ENCODE measurements at places on chromosomes 6 and 20.

GRCh38 chr6:138971601-138972000 lies 16.5 kb downstream of the REPS1 start:
- DNase-seq: no peak

DNA sequence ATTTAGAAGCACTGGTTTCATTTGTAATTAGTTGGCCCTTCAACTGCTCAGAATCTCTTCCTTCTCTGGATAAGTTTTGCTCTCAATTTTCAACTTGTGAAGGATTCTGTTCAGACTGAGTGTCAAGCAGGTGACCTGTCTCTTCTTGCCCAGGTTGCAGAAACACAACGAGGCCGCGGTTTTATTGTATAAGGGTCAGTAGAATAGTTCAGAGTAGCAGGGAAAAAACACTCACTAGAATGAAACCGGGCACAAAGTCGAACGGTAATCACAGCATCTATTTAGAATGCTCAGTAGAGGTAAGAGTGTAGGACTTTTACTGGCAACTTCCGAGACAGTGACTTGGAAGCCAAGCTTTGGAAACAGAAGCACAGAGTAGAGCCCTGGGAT lies 17.9 kb upstream of the GFOD1 start:
- DNase-seq: no peak

DNA sequence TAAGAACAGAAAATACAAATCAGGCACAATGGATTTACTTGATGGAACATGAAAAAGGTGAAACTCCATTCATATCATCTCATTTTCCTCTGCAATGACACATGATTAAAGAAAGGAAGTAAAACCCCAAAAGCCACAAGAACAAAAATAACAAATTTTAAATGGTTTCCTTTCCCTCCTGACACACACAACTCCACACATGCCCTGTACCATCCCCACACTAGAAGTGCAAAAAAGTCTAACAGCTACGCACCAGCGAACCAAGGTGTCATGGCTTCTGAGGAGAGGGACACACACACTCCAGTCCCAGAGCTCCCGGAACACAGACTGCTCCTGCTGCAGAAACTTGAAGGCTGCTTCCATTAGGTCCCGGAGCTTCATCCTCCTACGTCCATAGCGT lies 25.3 kb downstream of the MDN1 start:
- no peak for DNase-seq

DNA sequence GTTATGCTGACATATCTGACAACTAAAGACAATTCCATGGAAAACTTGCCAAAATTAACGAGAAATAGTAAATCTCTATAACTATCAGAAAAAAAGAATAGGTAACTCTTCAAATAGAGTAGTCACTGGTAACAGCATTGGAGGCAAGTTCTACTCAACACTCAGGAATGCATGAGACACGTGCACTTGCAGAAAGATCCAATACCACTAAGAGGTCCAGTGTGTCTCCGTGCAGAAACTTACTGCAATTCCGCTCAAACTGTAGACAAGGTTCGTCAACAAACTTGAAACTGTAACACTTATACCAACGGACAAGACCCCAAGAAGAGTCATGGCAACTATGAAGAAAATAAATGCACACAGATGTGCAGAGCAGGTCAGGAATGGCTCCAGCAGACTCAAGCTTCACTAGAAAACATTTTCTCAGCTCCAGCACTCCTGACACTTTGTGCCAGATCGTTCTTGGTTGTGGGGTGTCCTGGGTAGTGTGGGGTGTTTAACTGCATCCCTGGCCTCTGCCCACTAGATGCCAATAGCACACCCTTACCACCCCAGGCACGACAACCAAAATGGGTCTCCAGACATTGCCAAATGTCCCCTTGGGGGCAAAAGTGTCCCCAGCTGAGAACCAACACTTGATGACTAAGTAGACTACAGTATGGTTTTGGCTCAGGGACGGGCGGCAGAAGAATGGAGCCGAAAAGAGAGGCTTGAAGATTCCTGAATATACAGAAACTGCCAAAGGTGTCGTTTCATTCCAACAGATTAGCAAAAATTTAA lies 134.8 kb downstream of the DTNBP1 start:
- no peak for DNase-seq

DNA sequence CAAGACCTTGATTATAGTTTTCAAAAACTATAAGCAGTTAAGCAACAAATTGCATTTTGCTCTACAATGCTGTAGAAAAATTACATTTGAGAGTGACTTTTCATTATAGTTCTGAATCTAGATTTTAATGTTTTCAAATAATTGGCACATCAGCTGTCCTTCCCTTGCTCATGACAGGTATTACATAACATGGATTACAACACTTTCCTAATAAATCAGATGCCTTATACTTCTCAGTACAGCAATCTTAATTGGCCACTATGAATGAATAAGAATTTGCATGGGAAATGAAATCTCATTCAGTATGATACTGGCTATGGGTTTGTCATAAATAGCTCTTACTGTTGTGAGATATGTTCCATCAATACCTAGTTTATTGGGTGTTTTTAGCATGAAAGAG lies 29.9 kb downstream of the HSF2 start:
- DNase-seq: no peak

GRCh38 chr20:59771506-59772372 lies 161.7 kb downstream of the SYCP2 start:
- DNase-seq: no peak

- no peak for DNase-seq
Measured at GRCh38 chr20:35907017-35907701, 47.1 kb downstream of the SCAND1 start.

GRCh38 chr6:84220809-84221409 lies 6.5 kb downstream of the CEP162 start:
- DNase-seq: no peak

DNA sequence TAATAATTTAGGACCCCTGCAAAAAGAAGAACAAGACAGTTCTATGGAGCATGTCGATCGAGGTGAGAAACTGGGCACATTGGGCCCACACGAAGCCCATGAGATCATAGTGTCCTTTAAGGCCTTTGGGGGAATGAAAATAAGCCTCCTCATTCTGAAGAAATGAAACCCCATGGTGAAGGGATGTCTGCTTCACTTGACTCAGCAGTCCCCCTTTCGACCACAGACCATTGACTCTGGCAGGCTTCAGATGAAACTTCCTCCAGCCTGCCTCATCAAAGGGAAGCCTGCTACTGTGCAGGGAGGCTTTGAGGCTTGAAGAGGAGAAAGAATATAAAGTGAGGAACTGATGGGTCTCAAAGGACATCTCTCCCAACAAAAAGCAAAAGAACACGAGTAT lies 144.2 kb upstream of the FBXL4 start:
- peak; percentile 13 for DNase-seq

DNA sequence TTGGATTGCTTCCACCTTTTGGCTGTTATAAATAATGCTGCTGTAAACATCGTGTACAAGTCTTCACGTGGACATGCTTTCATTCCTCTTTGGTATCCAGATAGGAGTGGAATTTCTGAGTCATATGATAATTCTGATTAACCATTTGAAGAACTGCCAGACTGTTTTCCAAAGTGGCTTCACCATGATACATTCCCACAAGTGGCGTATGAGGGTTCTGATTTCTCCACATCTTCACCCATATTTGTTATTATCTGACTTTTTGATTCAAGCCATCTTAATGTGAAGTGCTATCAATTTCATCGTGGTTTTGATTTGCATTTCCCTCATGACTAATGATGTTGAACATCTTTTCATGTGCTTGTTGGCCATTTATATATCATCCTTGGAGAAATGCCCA lies 2.9 kb upstream of the SNRPB start:
- DNase-seq: no peak

- no peak for DNase-seq
Measured at GRCh38 chr20:50142812-50143211, 10.7 kb downstream of the PEDS1 start.

DNA sequence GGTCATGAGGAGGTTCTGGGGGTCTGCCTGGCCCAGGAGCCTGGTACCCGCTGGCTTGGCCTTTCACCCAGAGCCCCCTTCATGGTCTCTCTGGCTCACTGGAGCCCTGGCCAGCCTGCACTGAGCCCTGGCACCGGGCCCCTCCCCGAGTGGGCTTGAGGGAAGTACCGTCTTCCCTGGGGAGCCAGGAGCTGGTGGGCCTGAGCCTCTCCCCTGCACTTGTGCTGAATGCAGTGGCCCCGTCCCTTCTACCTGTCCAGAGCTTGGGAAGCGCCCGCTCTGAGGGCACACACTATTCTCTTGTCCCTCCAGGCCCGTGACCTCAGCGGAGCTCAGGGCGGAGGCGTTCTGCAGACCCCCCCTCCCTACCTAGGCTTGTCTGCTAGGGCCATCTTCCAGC lies 62.2 kb downstream of the TCP11 start:
- no peak for DNase-seq

GRCh38 chr6:6005051-6006005 lies 1.4 kb downstream of the NRN1 start:
- no peak for DNase-seq

- DNase-seq: no peak
Measured at GRCh38 chr6:6629402-6629801, 40.9 kb downstream of the LY86 start.

GRCh38 chr6:138485586-138486248 lies 13.6 kb downstream of the NHSL1 start:
- DNase-seq: no peak

DNA sequence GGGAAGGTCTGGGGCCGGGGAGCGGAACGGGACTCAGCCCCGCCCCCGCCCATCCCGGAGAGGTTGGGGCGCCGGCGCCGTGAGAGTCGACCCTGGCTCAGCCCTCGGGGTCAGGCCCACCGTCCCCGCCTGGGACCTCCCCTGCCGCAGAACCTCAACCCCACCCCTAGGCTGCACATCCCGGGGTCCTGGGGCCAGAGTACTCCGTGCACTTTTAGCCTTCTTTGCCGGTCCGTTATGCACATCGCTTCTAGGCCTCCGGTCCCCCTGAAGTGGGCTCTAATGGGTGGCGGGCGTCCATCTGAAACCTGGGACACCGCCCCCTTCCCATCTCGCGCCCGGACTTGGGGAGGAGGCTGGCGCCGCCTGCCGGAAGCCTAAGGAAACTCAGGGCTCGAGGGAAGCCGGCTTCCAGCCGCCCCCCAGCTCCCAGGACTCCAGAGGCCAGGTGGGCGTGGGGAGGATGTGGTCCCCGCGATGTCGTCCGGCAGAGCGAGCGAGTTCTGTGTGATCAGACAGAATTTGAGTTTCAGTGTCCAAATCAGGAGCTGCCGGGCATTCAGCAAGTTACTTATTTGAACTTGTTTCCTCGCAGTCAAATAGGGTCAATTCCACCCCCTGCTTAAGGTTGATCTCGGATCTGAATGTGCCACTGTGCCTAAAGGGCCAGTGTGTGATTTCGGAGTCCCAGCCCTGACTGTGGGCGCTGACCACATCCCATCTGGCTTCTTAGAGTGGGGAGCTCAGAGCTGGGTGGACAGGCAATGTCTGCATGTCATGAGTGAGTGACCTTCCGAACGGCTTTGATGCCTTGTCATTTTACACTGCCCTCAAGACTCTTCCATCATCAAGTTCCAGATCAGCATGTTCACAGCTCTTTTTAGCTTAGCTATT lies 47.6 kb downstream of the CPXM1 start:
- DNase-seq: no peak

DNA sequence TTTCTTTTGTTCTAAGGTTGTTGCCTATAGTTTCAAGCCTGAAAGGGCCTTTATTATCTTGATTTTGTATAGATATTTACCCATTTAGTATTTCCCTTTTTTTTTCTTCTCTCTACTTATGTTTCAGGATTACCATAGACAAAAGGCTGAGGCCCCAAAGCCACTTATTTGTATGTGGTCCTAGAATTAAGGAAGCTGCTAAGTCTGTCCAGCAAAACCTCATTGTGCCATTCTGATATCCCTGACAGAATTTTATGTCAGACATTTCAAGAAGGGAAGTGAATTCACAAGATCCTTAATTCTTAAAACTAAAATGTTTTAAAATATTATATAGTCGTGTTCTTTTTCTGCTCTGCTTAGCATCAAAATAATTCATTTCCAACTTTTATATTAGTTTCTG lies 6.9 kb downstream of the HAO1 start:
- no peak for DNase-seq

DNA sequence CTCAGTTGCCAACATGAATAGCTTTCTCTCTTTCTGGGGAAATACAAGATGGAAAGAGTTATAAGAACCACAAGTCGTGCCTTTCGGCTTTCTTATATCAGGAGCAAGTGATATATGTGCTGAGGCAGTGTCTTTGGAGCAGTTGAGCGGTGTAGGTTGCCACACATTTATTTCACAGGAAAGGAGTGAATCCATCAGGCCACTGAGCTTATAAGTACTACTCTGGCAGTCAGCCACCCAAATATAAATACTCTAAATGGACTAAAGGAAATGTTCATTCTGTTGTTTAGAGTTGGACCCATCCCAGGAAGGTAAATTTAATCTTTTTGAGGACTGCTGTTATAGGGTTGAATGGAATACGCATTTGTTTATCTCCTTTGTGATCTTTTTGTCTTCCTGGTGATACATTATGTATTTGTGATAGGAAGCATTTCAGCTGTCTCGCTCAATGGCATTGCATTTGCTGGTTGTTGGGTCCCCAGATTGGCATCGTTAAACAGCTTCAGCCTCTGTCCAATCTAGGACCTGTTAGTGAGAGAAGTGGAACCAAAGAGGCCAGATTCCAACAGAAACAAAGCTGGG lies 139.7 kb downstream of the SOBP start:
- DNase-seq: no peak

All from GM12891 (cell line).